NCI-H1105 treated with DMSO at 0.1 percent for 48 hours (cell line): ENCODE measurements at places on chromosomes 7 and 10.

GRCh38 chr10:132676193-132676891 lies 109.6 kb downstream of the NKX6-2 start:
- no peak for DNase-seq

- no peak for DNase-seq
Measured at GRCh38 chr7:156654511-156655234, 14.1 kb downstream of the RNF32 start.

DNA sequence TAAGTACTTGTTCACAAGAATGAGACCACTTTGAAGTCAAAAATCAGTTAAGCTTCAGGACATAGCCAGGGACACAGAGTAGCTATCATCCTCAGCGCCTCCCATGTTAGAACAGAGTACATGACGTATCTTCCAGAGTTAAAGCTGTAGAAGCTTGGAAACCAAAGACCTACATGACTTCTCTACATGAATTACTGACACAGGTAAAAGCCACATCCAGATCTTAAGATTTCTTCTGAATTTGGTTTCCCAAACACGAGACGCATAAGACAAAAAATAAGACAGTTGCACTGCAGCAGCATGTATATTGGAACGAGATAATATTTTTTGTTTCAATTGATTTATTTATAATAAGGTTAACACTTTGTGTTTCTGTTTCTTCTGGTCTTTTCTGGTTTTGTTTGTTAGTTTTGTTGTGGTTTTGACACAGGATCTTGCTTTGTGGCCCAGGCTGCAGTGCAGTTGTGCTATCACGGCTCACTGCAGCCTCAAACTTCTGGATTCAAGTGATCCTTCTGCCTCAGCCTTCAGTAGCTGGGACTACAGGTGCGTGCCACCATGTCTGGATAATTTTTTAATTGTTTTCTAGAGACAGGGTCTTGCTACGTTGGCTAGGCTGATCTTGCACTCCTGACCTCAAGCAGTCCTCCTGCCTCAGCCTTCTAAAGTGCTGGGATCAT lies 10.2 kb upstream of the EPC1 start:
- no peak for DNase-seq

- no peak for DNase-seq
Measured at GRCh38 chr10:77922055-77922454, 4.5 kb downstream of the DLG5 start.

DNA sequence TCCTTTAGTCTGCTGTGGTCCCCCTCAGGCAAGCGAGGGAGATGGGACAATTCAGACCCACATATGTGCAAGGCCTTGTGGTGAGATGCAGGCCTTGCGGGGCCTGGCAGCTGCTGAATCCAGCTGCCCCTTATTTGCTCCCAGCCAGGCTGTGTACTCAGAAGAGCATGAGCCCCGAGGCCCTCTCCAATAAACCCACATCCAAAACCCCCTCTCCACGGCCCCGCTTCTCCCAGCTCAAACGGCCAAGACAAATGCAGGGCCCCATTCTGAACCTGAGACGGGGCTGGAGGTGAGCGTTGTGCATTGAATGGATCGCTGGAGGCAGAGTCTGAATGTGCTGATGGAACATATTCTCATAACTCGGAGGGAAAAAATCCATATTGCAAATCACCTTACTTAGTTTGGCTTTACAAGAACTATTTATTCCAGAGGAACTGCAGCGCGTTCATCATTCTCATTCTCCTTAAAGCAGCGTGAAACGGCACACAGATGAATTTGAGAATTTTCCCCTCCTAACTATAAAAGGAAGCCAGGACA lies 169.2 kb upstream of the LYZL2 start:
- DNase-seq, result no peak

DNA sequence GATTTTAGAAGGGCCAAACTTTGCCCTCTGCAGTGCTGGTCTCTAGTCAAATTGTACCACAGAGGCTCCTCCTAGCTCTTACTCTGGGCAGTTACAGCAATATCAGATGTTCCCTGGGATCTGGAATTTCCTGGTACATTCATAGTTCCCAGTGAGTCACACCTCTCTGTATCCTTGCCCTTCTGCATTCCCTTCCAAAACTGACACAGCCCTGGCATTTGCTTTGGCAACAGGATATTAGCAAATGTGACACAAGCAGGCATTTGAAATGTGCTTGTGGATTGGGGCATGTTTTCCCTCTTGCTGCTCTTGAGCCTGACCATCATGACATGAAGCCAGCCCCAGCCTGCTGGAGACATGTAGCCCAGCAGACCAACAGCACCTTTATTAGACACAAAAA lies 284.7 kb upstream of the AKR1E2 start:
- DNase-seq, result no peak

DNA sequence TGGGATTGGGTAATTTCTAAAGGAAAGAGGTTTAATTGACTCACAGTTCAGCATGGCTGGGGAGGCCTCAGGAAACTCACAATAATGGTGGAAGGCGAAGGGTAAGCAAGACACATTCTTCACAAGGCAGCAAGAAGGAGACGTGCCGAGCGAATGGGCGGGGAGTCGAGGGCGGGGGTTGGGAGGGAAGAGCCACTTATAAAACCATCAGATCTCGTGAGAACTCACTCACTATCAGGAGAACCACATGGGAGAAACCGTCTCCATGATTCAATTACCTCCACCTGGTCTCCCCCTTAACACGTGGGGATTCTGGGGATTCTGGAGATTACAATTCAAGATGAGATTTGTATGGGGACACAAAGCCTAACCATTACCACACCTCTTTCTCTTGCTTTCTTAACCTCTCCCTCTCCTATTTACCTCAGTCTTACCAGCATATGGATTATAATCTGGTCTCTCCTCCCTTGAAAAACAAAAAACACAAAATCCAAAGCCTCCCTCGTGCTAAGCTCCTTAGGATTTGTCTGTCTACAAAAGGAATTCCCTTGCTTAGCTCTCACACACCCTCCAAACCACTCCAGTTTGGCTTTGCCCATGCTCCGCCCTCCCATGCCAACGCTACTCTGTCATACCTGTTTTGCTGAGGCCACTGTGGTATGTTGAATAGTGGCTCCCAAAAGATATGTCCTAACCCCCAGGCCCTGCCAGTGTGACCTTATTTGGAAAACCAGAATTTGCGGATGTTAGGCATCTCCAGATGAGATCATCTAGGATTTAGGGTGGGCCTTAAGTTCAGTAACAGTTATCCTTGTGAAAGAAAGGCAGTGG lies 19.6 kb upstream of the EFCAB10 start:
- no peak for DNase-seq

- no peak for DNase-seq
Measured at GRCh38 chr10:47050618-47051455, 139.6 kb downstream of the PTPN20 start.

DNA sequence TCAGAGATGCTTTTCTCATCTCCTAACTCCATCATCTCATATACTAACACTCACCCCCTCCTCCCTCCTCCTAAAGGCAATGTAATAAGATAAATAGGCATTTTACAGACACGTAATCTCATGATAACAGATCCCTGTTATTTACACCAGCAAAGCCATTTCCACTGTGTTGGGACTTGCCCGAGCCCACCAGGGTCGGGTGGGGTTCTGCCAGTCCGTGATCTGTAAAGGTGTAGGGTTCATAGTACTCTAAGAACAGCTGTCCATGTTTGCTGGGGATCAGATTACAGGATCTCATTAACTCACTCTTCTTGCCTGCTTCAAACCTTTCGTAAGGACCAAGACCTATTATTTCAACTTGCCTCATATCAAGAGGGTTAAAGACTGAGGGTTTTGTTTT lies 172.4 kb downstream of the FZD1 start:
- peak; percentile 99 for DNase-seq

DNA sequence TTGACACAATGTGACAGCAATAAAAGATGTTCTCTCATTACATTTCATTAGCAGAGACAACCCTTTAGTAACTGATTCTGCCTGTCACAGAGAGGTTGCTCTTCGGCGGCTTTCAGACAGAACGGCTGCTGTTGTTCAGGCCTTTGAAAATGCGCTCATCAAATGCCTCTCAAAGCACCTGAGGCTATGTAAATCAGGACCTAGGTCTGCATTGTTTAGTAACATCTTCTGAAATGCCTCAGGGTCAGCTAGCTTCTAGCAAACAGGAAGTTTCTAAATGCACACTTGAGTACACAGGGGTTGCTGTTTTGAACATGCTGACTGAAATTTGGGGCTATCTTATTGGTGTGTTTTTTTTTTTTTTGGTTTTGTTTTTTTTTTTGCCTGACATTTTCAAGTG lies 143.3 kb upstream of the DKK1 start:
- no peak for DNase-seq

DNA sequence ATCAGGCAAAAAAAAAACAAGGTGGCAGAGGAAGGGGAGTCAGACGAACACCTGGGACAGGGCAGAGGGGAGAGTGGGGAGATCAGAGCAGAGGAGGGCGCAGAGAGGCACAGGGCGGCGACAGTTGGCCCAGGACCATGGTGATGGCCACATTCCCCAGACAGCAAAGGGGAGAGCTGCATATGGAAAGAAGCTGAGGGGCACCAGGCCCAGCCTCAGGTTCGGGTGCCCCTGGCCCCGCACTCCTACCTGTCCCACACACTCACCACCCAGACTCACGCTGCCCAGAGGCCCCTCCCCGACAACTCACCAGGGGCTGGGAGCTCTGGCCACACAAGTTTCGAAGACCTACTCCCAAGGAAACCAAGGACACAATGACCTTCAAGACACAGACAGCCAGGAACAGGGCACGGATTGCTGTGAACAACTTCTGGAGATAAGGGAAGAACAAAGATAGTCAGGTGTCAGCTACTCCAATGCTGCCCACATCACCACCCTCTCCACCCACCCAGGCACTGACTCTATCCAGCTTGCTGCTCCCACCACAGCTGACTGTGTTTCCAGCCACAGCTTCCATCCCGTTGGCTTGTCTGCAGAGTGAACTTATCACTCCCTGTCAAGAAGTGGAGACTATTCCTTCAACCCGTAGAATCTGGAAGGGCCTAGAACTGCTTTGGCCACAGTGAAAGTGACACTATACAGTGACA lies 8.3 kb downstream of the TMEM176B start:
- DNase-seq, result no peak

GRCh38 chr10:125332548-125333208 lies 172.3 kb upstream of the CTBP2 start:
- DNase-seq, result no peak

DNA sequence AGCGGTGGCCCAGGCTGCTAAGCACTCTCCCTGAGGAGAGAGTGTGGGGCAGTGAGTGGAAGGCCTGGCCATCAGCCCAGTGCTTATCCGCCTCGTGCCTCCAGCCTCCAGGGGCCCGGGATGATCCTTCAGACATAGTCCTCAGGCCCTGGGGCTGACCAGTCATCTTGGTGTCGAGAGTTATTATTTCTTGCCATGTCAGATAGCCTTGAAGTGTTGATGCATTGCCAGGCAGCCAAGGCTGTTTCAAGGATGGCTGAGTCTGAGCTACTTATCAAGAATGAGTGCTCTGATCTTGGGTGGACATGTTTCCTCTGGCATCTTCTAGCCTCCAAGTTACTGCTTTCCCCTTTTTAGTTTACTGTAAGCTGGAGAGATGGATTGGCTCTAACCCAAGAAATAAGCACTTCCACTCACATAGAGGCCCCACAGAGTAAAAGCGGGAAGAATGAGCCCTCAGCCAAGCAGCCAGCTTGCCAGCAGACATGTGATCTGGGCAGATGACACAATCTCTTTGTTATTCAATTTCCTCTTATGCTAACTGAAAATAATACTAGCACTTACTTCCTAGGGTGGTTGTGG lies 136.5 kb upstream of the NAMPT start:
- peak; percentile 13 for DNase-seq

DNA sequence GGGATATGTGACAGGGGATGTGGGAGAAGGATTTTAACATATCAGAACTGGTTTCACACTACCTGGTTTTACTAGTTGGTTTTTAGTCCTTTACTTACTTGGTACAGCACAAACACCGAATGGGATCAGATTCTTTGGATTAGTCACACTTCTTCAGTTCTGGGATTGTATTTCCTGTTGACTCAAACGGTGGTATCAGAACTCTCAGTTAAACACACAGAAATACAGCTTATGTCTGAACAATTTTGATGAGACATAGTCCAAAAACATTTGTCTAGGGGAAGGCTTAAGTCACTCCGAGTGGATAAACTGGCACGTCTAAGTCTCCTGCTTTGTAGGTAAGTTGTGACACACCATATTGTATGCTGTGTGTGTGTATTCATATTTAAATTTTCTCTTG lies 480.5 kb downstream of the PHTF2 start:
- DNase-seq, result no peak

GRCh38 chr10:30166929-30167328 lies 107.5 kb upstream of the JCAD start:
- DNase-seq, result no peak

GRCh38 chr10:88150339-88150738 lies 286.9 kb downstream of the PTEN start:
- no peak for DNase-seq

- DNase-seq, result no peak
Measured at GRCh38 chr7:2383543-2384274, 19.7 kb upstream of the CHST12 start.

GRCh38 chr10:6005856-6006395 lies 28.6 kb upstream of the IL15RA start:
- no peak for DNase-seq

GRCh38 chr10:97713339-97713825 lies at the start of gene MARVELD1:
MARVELD1 (plus strand) TSS chr10:97713730; CDS start chr10:97713877, 147 bp downstream.
- DNase-seq, result peak; percentile 22

- no peak for DNase-seq
Measured at GRCh38 chr10:102233997-102234396, 7.3 kb downstream of the PITX3 start.

- no peak for DNase-seq
Measured at GRCh38 chr7:36677769-36678437, 46.4 kb downstream of the AOAH start.

DNA sequence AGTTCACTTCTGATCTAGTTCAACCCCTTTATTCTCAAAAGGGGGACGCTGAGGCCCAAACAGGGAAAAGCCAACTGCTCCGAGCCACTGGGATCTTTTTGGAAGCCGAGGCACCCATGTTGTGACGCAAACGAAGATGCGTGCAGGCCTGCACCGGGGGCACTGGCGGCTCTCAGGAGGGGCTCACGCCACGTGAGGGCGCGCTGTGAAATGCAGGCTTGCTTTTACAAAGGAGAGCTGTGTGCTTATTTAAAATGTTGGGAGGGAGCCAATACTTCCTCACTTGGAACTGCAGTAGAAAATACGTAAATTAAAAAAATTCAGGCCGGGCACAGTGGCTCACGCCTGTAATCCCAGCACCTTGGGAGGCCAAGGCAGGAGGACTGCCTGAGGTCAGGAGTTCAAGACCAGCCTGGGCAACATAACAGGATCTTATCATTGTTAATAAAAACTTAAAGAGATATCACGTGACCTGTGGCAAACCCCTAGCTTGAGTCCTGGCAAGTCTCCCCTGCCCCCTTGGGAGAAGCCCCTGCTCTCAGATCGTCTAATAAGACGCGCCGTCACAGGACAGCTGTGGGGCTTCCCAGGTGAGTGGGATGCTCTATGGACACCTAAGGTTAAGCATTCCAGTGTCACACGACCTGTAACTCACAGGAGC lies 16.3 kb downstream of the BRI3 start:
- DNase-seq, result no peak

GRCh38 chr10:22834471-22834870 lies 93.4 kb upstream of the ARMC3 start:
- no peak for DNase-seq

DNA sequence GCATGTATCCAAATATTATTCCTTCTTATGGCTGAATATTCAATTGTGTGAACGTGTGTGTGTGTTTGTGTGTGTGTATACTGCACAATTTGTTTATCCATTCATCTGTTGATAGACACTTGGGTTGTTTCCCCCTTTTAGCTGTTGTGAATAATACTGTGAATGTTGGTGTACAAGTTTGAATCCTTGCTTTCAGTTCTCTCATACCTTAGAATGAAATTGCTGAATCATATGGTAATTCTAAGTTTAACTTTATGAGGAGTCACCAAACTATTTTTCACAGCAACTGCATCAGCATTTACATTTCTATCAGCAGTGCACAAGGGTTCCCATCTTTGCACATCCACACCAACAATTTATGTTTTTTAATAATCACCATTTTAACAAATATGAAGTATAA lies 86.9 kb upstream of the GATAD1 start:
- DNase-seq, result no peak
